ENCODE measurements at places on chromosomes 2 and 18.
A peak's percentile ranks its signal among the peaks of the same experiment; 100 is the strongest.

DNA sequence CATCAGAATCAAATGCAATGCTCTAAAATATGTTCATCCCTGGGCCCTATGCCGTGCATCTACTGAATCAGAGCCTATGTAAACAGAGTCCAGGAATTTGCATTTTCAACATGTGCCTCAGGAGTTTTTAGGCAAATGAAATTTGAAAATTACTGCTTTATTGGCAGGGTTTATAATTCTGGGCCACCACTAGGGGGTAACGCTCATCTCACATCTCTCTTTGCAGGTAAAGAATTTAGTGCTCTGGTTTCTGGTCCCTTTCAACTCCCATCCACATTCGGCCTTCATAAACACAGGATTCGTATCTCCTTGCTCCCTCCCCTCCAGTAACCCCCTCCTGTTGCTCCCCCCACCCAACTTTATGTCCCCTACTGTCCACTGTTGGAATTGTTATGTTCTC is 49.3 kb downstream of the LYPD6B start:
- DNase-seq = no peak

DNA sequence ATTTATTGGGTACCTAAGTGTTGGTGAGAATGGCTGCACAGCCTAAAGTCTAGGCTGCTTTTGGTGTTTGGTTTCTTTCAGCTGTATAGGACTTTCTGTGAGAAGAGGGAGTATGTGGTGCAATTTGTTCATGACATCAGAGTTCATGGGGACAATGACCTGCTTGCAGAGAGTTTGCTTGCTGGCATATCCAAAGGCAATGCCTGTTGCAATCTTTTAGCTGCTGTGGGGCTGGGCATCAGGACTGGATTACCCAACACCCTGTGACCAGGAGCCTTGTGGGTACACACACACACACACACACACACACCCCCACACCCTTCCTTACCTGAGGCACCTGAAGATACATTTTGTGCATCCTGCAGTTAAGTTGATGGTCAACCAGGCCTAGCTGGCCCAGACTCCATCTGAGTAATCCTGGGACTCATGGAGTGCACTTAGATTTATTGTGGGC is 68.4 kb downstream of the LIPG start:
- no peak for DNase-seq

- DNase-seq = peak; percentile 94
These were observed at the start of gene SPOPL for GRCh38 chr2:138501425-138502254. Gene SPOPL, plus strand, starts transcription at chr2:138501770. Its CDS starts 48,447 bp downstream, at chr2:138550217.

GRCh38 chr2:142315346-142315745 is 184.5 kb upstream of the LRP1B start:
- no peak for DNase-seq

- DNase-seq = no peak
These were observed 226.8 kb downstream of the LDLRAD4 start for GRCh38 chr18:13445241-13445897.

DNA sequence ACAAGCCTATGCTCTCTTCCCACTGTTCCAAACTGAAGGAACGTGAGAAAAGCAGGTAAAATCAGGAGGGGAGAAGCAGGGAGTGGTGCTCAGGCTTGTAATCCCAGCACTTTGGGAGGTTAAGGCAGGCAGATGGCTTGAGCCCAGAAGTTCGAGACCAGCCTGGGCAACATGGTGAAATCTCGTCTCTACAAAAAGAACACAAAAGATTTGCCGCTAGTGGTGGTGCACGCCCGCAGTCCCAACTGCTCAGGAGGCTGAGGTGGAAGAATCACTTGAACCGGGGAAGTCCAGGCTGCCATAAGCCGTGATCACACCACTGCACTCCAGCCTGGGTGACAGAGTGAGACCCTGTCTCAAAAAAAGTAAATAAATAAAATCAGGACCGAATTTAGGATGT is 1.3 kb upstream of the TMSB10 start:
- no peak for DNase-seq

- DNase-seq = no peak
These were observed 65.4 kb downstream of the PID1 start for GRCh38 chr2:229205704-229206103.

DNA sequence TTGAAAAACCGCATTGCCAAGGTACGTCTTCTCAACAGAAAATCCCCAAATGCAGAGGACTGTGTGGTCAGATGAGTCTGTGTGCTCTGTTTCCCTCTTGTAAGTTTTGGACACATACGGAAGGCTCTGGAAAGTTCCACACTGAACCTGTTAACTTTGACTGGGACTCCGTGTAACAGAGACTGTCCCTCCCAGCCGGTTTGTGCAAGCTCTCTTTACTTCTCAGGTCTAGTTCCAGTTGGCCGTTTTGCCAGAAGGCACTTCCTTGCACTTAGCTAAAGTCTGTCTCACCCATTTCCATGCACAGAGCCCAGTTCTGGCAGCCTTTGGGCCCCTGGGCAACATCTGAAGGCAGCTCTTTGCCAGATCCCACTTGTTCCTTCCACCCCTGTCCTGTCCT is 22.0 kb downstream of the EFHD1 start:
- DNase-seq = no peak

DNA sequence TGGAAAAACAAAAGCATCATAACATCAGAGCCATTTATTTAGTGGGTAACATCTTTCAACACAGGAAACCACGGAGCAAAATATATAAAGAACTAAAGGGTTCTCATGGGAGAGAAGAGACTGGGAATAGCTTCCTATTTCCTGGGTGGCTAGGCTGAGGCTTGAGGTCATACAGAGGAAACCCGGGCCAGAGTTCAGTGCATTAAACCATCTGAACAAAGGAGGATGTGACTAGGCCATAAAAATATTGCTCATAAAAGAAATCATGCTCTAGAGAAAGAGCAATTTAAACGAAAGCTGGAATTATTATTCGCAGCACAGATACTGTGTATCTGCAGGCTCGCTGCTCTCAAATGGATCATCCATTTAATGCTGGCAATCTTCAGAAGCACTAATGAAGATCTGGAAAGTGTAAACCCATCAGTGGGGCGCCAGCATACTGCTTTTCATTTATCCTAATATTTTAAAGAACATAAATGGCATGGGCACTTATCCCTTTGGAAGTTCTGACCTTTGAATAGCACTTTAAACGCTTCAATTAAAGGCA is 83.3 kb downstream of the GALNT14 start:
- DNase-seq = no peak

- DNase-seq = no peak
These were observed 21.1 kb upstream of the IL18RAP start for GRCh38 chr2:102401865-102402264.

- DNase-seq = no peak
These were observed 13.5 kb downstream of the CCDC121 start for GRCh38 chr2:27615316-27615715.

- DNase-seq = peak; percentile 91
These were observed 107.7 kb upstream of the PPP1CB start for GRCh38 chr2:28643911-28644334.

DNA sequence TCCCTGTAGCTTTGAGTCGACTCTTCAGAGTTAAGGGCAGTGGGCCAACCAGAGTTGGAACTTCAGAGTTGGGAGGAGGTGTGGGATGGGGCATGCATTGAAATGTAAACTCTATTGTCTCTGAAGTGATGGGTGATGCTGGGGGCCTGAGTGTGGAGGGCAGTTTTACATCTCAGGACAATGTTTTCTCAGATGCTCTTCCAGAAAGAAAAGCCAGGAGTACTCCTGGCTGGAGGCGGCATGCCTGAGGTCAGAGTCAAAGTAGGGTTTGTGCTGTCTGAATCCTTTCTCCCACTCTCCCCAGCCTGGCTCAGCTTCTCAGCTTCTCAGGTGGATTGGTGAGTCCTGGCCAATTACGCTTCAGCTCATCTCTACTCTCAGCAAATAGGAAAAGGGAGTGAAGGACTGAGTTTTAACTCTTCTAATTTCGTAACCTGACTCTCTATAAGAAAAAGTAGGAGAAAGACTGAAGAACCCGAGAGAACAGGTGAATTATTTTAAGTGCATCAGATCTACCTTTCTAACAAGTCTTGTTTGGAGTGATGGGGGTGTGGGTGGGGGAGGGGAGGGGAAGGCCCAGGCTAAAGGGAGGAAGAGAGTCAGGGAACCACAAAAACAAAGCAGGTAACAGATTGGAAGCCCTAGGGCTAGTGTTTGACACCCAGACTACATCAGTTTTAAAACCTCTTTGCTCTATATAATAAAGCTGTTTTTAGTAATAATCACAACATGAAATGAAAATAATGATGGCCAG is 107.5 kb upstream of the PELI1 start:
- no peak for DNase-seq

GRCh38 chr2:238875471-238876231 is 27.8 kb downstream of the TWIST2 start:
- no peak for DNase-seq

DNA sequence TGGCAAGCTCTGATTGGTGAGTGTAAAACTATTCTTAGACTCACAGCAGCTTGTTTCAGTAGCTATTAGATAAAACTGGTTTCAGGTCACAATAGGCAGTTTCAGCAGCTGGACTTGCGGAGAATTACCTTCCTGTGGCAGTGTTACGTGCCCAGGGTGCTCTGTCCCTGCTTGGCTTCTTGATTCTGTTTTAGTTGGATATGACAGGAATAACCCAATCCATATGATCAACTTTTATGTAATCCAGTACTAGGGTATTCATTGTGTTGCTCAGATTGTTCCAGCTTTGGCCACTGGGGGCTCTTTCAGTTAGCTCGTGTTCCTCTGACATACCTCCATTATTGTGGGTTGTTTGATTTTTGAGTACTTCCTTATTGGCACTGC is 43.1 kb downstream of the INPP4A start:
- DNase-seq = no peak

DNA sequence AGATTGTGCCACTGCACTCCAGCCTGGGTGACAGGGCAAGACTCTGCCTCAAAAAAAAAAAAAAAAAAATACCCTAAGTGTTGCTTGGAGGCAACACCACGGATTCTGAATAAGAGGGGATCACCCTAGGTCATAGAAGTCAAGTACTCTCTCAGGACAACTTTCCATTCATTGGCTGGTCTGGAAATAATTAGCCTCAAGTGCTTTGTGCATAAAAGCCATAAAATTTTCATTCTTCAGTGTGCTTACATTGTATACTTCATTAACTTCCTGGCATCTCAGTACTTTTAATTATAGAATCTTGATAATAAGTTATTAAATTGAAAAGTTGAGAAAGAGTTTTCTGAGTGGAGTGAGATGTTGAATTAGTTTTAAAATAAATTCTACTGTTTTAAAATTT is 876.1 kb upstream of the FAM98A start:
- DNase-seq = no peak

- no peak for DNase-seq
These were observed 34.2 kb downstream of the NPAS2 start for GRCh38 chr2:100853909-100854810.

DNA sequence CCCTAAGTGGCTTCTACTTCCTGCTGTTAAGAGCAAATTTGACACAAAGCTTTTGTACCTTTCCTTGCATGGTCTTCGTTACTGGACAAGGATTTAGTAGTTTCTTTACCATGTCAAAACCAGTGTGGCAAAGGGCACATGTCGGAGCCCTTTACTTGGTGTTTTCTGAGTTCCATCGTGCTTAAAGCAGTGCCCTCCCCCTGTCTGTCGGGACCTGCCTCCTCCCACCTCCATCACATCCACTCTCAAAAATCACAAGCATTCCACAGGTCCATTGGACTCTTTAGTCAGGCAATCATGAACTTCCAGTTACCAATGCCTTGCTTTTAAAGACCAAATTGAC is 763 bp downstream of the CCDC141 start:
- DNase-seq = no peak

DNA sequence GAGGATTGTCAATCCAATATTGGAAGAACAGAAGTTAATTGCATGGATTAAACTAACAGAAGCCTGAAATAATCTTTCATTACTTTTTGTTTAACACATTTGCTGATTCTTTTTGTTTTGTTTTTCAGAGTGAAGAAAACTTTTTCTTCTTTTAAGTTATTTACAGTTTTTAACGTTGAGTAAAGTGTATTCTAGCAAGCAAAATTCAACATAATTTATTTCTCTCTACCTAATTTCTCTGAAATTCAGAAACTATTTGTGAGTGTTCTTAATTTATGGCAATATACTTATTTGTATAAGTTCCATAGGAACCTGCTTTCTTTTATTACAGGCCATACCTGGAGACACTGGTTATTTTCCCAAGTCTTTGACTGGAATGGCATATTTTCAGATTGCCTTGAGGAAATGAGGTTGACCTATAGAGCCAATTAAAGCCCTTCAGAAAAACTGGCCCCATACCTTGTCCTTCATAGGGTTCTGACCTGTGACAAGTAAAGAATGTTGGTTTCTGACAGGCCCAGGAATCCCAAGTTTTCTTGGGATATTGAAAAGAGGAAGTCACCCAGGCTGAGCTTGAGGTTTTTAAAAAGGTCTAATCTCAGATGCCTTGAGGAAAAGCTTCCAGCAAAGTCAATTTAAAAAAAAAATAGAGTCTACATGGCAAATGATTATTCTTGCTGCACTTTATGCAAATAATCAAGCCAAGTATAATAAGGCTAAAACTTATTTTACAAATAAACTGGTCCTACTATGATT is 26.8 kb upstream of the LIPG start:
- DNase-seq = no peak

DNA sequence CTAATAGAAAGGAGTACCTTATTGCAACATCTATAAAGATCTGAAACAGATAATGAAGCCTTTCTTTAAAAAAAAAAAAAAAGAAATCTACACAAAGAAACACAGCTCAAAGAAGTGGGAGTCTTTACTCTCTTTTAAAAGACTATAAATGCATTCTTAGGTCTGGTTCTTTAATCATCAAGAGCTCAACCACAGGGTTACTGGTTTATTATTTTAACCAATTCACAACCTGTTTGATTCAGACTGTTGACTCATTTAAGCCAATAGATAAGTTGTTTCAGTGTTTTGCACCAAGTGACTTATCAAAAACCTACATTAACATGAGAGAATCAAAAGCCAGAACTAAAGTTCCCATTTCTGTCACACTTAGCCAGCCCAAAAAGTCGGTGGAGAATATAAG is 93.1 kb downstream of the TCF4 start:
- DNase-seq = no peak

DNA sequence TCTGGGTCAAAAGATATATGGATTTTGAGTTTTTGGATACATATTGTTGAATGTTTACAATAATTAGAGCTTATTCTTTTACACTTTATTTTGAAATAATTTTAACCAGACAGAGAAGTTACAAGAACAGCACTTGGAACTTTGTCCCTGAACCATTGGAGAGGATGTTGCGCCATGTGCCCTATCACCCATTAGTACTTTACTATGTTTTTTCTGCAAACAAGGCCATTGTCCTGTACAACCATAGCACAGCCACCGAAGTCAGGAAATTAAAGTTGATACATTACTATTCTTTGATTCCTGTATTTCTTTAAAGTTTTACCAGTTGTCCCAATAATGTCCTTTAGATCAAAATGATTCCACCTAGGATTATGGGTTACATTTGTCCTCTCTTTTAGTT is 188.8 kb downstream of the ACKR3 start:
- DNase-seq = no peak

DNA sequence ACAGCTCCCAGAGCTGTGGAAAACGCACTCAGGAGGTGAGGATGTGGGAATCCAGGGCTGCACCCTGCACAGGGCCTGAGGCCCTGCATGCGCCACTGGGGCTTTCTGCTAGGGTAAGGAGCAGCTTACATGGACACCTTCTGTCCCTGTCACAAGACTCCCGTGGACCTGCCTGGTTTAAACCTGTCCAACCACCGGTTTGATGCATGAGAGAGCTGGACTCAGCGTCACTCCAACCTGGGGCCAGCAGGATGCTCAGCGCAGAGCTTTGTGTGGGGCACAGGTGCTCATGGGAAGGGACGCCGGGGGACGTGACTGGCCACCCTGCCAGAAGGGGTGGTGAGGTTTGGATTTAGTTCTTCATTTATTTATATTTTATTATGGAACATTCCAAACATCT is 24.2 kb downstream of the SNORC start:
- DNase-seq = no peak
